ENCODE measurements at places on chromosomes 4 and X. TPM values are rescaled to one million over a fixed set of nuclear protein-coding genes. Genes with fewer than 3 reads are reported as not detected.

Gene F8A3
- total RNA-seq, result 23.5 TPM

Gene PABPC5
- total RNA-seq, result 4.6 TPM

Gene REST
- 23.7 TPM for total RNA-seq

Gene FGF5
- 1.1 TPM for total RNA-seq

Gene PIN4
- 15.3 TPM for total RNA-seq
